Stimulated activated CD4-positive, alpha-beta T cell treated with anti-CD3 and anti-CD28 coated beads, TNF-alpha, amount 100 ng/mL, for 48 hours (primary cell): ENCODE measurements at places on chromosomes 1 and 21.

DNA sequence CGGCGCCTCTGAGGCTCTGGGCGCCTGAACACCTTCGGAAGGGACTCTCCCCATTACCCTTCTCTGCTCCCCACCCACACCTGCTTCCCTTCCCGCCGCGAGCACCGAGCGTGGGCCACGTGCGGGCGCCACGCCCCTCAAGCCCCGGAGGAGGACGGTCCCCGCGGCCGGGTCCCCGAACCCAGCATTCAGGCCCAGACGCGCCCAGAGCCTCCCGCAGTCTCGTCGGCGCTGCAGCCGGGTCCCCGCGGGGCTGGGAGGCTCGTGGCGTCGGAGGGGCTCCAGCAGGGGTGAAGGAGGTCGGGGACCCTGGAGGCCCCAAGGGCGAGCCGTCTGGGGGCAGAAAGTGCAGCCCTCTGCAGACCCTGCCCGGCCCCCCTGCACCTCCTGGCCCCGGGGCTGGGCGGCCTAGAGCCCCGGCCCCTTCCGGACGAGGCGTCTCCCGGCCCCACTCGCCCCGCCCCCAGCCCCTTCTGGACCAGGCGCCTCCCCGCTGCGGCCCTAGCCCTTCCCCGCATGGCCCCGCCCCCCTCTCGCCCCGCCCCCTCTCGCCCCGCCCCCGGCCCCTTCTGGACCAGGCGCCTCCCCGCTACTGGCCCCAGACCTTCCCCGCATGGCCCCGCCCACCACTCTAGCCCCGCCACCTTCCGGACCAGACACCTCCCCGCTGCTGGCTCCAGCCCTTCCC, 378 bp upstream of the SMIM1 start:
- DNase-seq: peak; percentile 79

GRCh38 chr21:32285476-32285875, 6.6 kb upstream of the MIS18A start:
- DNase-seq: no peak

DNA sequence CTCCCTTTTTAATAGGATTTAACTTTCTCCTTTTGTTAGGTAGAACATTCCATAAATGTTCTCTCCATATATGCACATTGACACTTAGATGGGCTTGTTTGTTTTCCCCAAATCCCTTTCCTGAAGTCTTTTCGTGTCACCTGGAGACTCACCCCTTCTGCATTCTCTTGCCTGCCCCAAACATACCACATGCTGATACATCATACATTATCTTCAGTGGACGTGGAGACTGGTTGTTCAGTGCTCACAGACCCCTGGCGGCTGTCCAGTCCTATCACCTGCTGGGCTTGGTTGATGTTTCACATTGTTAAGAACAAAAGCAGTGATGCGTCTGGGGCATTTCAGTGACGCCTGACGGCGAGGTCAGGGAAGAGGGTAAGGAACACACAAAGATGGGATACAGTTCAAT, 22.2 kb downstream of the FMOD start:
- DNase-seq: no peak

DNA sequence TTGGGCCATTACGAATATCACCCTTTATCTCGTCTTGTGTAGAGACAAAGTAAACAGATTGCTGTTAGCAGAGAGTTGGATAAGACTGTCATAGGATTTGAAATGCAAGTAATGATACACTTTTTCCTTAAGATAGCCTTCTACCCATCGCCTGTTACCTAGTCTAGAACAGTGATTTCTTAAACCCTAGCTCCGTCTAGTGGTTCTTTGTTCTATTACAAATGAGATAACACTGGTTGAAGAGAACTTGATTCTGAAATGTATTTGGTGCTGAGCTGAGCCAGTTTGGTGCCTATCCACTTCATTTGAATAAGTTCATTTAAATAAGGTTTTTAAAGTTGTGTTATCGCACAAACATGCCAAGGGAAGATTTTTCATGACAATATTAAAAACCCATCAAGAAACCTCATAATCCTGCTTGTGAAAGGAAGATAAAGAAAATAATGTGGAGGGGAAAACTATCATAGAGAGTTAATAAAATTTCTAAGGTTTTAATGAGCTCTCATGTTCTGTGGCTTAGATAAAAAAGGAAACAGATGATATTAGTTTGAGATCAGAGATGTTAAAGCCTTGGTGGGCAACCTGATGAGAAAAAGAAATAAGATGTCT, 1.5 kb upstream of the KCNH1 start:
- no peak for DNase-seq

DNA sequence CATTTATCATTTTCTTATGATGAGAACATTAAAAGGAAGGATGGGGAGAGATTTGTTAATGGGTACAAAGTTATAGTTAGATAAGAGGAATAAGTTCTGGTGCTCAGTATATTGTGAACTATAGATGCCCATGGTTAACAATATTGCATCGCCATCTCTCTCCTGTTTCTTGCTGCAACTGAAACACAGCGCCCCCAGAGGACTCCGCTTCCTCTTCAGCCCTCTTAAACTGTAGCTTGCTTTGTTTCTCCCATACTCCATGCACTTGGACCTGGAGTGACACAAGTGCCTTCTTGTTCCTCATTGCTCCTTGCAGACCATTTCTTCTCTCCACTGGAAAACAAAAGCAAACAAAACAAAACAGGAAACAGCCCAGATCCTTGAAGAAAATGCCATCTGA, 70.1 kb upstream of the NTPCR start:
- DNase-seq: no peak

DNA sequence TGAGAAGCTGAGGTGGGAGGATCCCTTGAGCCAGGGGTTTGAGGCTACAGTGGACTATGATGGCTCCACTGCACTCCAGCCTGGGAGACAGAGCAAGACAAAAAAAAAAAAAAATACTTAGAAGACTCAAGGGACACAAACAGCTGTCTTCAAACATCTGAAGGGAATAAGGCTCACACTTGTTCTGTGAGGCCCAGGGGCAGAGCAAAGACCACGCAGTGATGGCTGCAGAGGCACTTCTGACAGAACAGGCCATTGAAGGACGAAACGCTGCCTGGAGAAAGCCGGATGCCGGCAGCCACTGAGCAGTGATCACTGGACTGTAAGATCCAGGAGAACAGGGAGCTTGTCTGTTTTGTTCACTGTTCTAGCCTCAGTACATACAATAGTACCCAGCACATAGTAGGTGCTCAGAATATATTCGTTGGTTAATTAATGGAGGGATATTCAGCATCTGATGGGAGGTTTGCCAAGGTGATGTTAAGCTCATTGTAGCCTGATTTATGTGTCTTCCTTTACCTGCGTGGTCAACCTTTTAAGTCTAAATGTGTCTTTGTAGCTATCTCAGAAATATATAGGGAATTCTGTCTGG, 12.1 kb upstream of the NDC1 start:
- DNase-seq: no peak

DNA sequence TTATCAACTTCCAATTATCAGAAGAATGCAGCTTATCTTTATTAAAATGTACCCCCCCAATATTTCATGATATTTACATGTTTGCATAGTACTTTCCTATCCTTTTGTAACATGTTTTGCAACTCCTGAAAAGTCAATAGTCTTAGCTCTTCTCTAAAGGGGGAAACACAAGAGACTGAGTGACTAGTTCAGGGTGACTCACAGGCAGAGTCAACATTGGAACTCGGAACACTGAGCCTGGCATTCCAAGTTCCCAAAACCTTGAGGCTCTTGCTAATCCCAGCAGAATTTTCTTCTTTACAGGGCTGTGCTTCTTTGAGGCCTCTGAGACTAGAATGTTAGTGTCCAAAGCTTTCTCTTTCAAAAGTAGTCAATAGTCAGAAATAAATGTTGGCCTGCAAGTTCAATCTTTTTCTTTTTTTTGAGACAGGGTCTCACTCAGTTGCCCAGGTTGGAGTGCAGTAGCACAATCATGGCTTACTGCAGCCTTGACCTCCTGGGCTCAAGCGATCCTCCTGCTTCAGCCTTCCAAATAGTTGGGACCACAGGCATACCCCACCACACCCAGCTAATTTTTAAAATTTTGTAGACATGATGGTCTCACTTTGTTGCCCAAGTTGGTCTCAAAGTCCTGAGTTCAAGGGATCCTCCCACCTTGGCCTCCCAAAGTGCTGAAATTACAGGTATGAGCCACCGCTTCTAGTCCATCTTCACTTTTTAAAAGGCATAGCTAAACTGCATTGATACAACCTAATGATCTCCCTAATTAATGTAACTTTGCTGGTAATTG, 37.5 kb downstream of the ZNF281 start:
- DNase-seq: no peak

DNA sequence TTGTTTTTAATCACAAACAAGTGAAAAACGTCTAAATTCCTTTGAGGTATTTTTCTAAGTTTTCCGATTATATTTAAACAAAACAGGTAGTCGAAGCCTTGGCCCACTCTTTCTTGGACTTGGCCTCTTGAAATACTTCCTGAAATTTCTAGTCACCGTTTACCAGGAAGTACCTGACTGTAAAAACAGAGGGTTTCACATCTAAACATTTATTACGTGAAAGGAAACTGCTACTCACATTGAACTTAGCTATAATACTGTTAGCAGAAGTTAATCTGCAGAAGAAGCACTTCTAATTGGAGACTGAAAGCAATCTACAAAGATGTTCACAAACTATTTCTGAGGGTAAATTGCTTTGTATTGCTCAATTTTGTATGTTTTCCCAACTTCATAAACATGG, 526.0 kb upstream of the ADGRL4 start:
- DNase-seq: no peak

- DNase-seq: no peak
Observed at GRCh38 chr1:10785728-10786638, 10.5 kb downstream of the CASZ1 start.

DNA sequence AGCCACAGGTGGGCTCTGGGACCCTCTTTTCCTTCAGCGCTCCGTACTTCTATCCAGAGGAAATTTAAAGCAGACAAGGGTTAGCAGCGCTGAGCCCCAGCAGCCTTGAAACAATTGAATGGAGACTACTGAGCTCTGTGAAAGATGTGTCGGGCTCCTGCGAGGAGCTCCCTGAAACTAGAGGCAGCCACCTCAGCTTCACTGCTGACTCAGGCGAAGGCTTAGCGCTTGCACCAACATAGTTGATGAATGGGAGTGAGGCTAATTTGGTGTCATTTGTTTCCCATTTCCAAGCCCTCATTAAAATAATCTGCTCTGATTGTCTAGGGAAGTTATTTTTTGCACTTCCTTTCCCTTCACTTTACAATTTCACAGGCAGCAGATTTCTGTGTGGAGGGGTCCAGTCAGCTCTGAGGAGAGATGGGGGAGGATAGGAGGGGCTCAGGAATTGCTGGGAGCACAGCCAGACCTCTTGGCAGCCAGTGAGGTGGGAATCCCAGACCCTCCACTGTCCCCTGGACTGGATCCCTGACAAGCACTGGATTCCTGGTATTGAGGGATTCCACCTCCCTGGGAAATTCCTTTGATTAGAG, 398.9 kb upstream of the PLXNA2 start:
- DNase-seq: no peak

DNA sequence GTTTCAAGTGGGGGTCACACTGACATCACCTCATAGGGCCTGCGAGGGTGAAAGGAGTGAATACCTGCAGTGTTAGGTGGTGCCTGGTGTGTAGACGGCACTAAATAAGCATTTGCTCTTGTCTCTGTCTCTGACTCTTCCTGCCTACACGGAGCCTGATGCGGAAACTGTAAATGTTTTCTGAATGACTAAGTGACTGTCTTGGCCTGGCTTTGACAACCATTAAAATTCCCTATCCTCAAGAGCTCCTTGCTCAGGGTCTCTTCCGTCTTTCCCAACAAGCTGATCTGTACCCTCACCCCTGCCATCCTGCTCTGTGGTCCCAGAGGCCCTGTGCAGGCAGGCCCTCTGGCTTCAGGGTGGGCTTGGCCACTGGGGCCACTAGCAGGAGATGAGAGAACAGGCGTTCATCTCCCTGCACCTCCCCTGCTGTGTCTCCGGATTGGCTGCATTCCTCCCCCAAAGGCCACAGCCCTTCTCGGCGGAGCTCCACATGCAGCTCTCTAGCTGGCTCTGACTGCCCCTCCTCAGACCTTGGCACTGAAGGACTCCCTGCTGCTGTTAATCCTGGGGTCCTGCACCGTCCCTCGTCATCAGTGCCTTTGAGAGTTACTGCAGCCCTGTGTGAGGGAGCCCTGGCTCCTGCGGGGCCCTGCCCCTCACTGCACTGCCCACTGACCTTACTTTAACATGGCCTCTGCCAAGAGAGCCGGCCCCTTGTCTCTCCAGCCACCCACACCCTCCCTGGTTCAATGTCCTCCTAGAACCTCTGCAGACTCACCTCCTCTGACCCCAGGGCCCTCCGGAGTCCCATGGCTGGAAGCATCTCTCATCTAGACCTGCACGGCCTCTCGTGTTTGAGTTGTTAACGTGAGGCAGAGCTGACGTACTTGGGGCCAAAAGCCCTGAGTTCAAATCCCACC, 211.1 kb downstream of the MATN1 start:
- DNase-seq: no peak

GRCh38 chr1:5818755-5819154, 173.5 kb downstream of the NPHP4 start:
- no peak for DNase-seq

GRCh38 chr1:2158272-2158671, 36.3 kb downstream of the FAAP20 start:
- no peak for DNase-seq
